T-cell (primary cell): ENCODE measurements at places on chromosomes 5 and 9. TPM values are rescaled to one million over a fixed set of nuclear protein-coding genes. Genes with fewer than 3 reads are reported as not detected.

The SH3TC2 gene
- not detected for total RNA-seq

The INSL6 gene
- not detected for total RNA-seq

DNA sequence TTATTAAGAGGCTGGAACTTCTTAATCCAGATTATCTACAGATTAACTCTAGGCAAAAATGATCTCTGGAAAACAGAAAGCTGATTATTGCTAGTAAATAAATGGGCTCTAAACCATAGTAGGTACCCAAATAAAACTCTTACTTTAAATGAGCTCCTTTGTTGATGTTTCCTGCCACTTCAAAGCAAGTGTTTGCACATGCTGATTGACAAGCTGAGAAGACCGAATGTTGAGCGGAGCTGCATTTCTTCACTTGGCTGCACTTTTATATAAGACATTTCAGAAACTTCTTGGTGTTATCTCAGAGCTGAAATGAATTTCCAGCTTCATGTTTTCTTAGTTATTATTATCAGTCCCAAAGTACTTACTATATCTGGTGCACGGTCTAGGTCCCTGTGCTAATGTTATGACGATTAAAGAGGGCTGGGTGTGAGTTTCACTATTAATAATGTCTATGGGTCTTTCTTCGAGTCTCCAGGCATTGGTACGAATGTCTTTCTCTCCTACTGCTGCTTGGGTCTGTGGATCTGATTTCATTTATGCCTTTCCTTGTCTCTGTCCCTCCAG, 58.6 kb upstream of the CTXN3 start:
- no peak for DNase-seq
- H3K27ac ChIP-seq = no peak overlapping the region
- H3K36me3 ChIP-seq = no peaks in the 10 kb centered on the region

- no peak overlapping the region for H3K4me3 ChIP-seq
- H3K27me3 ChIP-seq = peaks cover under 1% of the 10 kb centered on the region
- no peaks in the 10 kb centered on the region for H3K4me1 ChIP-seq
- H3K36me3 ChIP-seq = no peaks in the 10 kb centered on the region
These were observed 66.7 kb downstream of the ADAMTS2 start for GRCh38 chr5:179278546-179278945.

DNA sequence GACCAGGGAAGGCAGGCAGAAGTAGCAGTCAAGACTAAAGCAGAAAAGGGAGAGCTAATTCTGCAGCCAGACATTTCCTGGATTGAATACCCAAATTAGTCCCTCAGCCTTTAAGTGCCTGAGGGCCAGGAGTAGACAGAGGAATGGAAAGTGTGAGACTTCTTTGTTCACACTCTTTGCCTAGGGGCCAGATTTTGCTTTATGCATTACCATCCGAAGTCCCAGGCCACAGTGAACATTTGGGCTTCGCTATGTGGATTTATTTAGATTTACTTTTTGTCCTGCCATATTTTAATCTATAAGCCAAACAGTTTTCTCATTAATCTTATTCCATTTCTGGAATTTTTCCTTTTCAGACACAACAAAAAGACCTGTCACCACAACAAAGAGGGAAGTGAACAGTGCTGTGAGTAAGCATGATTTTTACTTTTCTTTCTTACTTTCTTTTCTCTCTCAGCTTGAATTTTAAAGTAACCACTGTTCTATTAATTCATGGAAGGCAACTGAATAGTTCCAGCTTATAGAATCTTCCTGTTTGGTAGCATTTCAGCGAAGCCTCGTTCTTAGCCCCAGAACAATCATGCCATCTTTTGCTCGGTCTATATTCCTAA, 52.6 kb downstream of the PDCD1LG2 start:
- H3K36me3 ChIP-seq = no peaks in the 10 kb centered on the region
- H3K4me3 ChIP-seq = no peak overlapping the region
- peaks cover 18% of the 10 kb centered on the region for H3K4me1 ChIP-seq
- H3K27ac ChIP-seq = peak overlapping the region; percentile 8
- H3K27me3 ChIP-seq = no peaks in the 10 kb centered on the region

The CRB2 gene
- 0.09 TPM for total RNA-seq

DNA sequence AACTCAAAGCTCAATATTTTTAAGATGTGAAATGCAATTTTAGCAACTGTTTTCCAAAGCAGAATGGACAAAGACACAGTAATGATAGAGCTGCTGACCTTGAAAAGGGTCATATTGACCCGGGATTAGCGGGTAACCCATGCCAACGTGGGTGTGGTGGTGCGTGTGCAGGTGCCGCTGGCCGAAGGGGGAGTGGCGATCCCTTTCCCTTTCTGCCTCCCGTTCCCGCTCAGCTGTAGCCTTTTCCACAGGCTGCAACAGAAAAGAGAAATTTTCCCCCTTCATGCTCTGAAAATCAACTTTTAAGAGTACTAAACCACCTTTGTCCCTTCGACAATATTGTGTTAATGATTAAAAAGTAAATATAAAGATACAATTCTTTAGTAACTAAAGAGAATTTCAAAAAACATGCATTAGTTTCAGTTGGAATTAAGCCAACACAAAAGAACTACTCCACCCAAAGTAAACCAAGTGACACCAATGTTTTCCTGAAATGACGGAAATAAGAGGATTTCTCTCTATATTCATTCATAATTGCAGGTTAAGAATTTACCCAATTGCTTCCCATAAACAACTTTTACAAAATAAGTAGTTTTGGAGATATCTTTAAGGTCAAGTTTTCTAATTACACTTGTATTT, 105.2 kb downstream of the ZNF608 start:
- peaks cover 14% of the 10 kb centered on the region for H3K27me3 ChIP-seq
- no peaks in the 10 kb centered on the region for H3K36me3 ChIP-seq
- no peak overlapping the region for H3K4me3 ChIP-seq
- no peak overlapping the region for H3K27ac ChIP-seq
- no peak for DNase-seq
- H3K4me1 ChIP-seq = no peaks in the 10 kb centered on the region

DNA sequence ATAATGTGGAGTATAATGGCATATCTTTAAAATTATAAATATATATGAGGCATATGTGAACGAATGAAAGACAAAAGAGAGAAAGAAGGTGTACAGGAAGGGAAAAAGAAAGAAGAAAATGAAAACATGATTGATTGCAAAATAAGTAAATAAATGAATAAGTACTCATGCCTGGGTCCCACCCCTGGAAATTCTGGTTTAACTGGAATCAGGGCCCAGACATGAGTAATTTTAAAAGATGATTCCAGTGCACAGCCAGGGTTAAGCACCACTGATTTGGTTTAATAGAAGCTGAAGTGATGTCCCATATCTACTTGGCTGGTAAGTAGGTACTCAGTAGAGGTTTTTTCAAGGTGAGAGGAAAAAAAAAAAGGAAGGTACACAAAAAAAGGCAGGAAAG, 34.0 kb upstream of the HOMER1 start:
- no peak for DNase-seq
- H3K27me3 ChIP-seq = no peaks in the 10 kb centered on the region
- H3K27ac ChIP-seq = no peak overlapping the region
- no peak overlapping the region for H3K4me3 ChIP-seq
- peaks cover 4% of the 10 kb centered on the region for H3K36me3 ChIP-seq
- H3K4me1 ChIP-seq = peaks cover 1% of the 10 kb centered on the region

GRCh38 chr5:167916261-167916691, 375.2 kb upstream of the WWC1 start:
- no peak overlapping the region for H3K4me3 ChIP-seq
- no peaks in the 10 kb centered on the region for H3K4me1 ChIP-seq
- no peak for DNase-seq
- no peaks in the 10 kb centered on the region for H3K27me3 ChIP-seq
- H3K36me3 ChIP-seq = no peaks in the 10 kb centered on the region

The SH3GL2 gene
- not detected for total RNA-seq

DNA sequence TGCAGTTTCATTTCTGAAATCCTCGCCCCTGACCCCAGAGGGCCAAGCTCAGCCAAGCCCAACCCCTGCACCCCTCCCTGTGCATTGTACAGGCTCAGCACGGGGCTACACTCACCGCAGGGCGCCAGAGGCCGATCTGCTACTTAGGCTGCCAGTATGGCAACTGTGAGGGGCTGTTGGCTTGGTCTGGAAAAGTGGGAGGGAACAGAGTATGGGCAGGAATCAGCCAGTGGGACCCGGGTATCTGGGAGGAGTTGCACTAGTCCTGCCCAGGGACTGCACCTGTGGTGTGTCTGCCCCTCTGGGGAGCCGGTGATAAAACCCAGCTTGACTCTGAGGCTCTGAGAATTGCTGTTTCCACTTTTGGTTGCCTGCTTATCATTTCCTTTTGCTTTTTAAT, 167.4 kb upstream of the KIF2A start:
- no peaks in the 10 kb centered on the region for H3K36me3 ChIP-seq
- H3K27ac ChIP-seq = no peak overlapping the region
- no peaks in the 10 kb centered on the region for H3K4me1 ChIP-seq
- H3K4me3 ChIP-seq = no peak overlapping the region

DNA sequence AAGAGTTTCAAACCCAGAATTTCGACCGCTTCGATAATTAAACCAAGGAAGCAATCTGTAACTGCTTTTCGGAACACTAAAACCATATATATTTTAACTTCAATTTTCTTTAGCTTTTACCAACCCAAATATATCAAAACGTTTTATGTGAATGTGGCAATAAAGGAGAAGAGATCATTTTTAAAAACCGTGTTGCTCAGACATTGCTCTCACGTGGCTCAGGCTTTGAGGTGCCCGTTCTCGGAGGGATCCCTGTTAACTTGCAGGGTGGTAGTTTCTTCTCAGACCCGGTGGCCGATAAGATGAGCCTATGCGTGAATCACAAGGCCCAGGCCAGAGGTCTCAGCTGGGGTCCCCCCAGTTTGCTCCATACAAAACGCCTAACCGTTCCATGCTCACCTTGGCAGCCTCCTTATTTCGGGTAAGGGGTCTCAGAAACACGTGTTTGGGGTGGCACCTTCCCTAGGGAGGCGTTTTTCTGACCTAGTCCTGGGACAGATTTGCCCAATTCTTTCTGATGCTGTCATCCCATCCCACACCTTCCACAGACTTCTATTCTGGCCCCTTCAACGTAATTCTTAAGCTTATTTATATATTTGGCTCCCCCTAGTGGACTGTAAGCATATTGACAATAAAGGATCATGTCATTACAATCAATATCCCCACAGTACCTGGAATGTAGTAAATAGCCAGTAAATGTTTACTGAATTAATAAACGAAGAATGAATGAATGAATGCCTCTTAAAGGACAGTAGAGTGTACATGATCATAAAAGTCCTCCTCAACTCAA, 48.1 kb downstream of the THBS4 start:
- H3K4me3 ChIP-seq = peak overlapping the region; percentile 25
- peak overlapping the region; percentile 45 for H3K27ac ChIP-seq
- H3K36me3 ChIP-seq = peaks cover 13% of the 10 kb centered on the region
- peaks cover 8% of the 10 kb centered on the region for H3K4me1 ChIP-seq

GRCh38 chr9:16039218-16039987, 486.6 kb downstream of the CCDC171 start:
- no peaks in the 10 kb centered on the region for H3K36me3 ChIP-seq
- H3K27me3 ChIP-seq = no peaks in the 10 kb centered on the region
- H3K4me3 ChIP-seq = no peak overlapping the region
- H3K27ac ChIP-seq = no peak overlapping the region

GRCh38 chr5:145976431-145977155, 40.2 kb downstream of the SH3RF2 start:
- no peak overlapping the region for H3K27ac ChIP-seq
- H3K36me3 ChIP-seq = no peaks in the 10 kb centered on the region
- no peaks in the 10 kb centered on the region for H3K27me3 ChIP-seq
- no peak overlapping the region for H3K4me3 ChIP-seq

DNA sequence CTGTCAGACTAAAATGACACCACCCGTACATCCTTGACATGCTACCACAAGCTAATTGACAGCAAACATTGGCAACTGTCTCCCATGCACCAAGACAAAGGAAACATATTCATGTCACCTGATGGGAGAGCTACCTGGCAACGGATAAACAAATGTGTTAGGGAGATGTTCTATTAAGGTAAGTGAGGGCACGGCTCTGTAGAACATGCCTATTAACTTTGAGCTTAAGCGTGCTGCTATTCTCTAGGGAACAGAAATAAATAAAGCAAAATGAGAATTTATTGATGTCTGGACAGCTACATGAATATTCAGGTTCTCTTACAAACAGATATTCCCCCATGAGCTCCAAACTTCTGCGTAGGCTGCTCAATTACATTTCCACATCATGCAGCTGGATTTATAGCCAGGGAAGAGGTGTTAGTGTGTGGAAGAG, 361.4 kb upstream of the RFX3 start:
- H3K4me1 ChIP-seq = no peaks in the 10 kb centered on the region
- no peak overlapping the region for H3K27ac ChIP-seq
- no peak overlapping the region for H3K4me3 ChIP-seq
- H3K27me3 ChIP-seq = no peaks in the 10 kb centered on the region
- DNase-seq = no peak
